ENCODE measurements at places on chromosomes 6 and 20.

- DNase-seq: peak; percentile 54
Observed at GRCh38 chr6:90295854-90296340, 746 bp downstream of the BACH2 start.

DNA sequence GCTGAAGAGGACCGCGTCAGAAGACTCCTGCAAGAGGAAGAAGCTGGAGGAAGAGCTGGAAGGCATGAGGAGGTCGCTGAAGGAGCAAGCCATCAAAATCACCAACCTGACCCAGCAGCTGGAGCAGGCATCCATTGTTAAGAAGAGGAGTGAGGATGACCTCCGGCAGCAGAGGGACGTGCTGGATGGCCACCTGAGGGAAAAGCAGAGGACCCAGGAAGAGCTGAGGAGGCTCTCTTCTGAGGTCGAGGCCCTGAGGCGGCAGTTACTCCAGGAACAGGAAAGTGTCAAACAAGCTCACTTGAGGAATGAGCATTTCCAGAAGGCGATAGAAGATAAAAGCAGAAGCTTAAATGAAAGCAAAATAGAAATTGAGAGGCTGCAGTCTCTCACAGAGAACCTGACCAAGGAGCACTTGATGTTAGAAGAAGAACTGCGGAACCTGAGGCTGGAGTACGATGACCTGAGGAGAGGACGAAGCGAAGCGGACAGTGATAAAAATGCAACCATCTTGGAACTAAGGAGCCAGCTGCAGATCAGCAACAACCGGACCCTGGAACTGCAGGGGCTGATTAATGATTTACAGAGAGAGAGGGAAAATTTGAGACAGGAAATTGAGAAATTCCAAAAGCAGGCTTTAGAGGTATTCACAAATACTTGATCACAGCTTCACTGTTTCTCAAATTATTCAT, 8.9 kb upstream of the SNRNP48 start:
- no peak for DNase-seq

DNA sequence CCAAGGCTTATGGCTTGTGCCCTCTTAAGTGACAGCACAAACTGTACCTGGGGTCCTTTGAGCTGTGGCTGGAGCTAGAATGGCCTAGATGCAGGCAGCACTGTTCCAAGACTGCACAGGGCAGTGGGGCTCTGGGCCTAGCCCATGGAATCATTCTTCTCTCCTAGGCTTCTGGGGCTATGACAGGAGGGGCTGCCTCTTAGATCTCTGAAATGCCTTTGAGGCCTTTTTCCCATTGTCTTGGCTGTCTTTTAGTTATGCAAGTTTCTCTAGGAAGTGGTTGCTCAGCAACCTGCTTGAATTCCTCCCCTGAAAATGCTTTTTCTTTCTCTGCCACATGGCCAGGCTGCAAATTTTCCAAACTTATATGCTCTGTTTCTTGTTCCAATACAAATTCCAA, 183.4 kb downstream of the WDR27 start:
- no peak for DNase-seq

- DNase-seq: no peak
Observed at GRCh38 chr20:63356931-63357879, 3.9 kb downstream of the CHRNA4 start.

- DNase-seq: no peak
Observed at GRCh38 chr6:135073217-135073616, 18.6 kb upstream of the HBS1L start.

- DNase-seq: no peak
Observed at GRCh38 chr6:166752928-166753721, 126.1 kb upstream of the RPS6KA2 start.

- DNase-seq: no peak
Observed at GRCh38 chr6:30061858-30062458, 893 bp downstream of the POLR1H start.

DNA sequence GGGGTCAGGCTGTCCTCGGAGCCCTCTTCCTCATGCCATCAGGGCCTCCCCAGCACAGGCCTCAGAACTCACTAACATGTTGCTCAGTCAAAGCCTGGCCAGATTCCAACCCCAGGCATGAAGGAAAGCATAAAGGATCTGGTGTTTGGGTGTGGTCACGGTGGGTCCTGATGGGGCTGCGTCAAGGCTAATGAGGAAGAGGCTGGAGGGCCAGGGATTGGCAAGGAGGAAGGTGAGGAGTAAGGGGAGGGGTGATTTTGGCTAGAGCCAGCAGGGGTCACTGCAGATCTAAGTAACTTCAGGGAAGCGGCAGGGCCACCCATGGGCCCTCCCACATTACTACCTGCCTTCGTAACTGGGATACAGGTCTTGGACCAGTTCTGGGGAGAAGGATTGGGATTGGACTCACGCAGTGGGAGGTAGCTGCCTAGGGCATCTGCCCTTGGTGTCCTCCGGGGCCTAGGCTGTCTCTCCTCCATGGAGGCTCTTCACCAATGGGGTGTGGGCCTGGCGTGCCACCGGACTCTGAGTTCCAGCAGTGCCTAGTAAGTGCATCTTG, 36.2 kb upstream of the MRPS18A start:
- peak; percentile 76 for DNase-seq

- DNase-seq: peak; percentile 84
Observed at GRCh38 chr6:137309078-137309762, 90.0 kb upstream of the IFNGR1 start.

DNA sequence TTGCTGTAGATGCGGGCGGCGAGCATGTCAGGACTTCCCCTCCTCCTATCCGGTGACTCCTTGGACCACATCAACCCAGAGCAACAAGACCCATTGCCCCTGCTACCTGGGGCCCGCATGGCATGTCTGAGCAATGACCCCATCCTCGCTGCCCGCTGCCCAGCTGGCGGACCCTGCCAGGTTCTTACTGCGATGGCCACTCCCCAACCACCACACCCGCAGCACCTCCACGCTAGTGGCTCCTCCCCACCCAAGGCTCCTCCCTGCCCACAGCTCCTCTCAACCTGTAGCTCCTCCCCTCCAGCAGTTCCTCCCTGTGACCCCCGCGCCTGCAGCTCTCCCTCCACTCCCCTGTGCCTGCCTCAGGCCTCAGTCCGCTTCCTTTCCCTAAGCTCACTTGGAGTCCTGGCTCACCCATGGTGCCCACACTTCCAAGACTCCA, 17.6 kb upstream of the SERPINB9 start:
- DNase-seq: no peak
